ENCODE measurements at places on chromosomes 6 and 20.

GRCh38 chr6:123956492-123957139, 153.0 kb downstream of the NKAIN2 start:
- H3K36me3 ChIP-seq = no peaks in the 10 kb centered on the region
- no peak overlapping the region for H3K4me3 ChIP-seq
- no peaks in the 10 kb centered on the region for H3K27me3 ChIP-seq
- no peak for DNase-seq

- H3K27me3 ChIP-seq = no peaks in the 10 kb centered on the region
- H3K4me3 ChIP-seq = no peak overlapping the region
- DNase-seq = no peak
- H3K27ac ChIP-seq = no peak overlapping the region
Measured at GRCh38 chr6:147991961-147992360, 350.7 kb upstream of the SASH1 start.

DNA sequence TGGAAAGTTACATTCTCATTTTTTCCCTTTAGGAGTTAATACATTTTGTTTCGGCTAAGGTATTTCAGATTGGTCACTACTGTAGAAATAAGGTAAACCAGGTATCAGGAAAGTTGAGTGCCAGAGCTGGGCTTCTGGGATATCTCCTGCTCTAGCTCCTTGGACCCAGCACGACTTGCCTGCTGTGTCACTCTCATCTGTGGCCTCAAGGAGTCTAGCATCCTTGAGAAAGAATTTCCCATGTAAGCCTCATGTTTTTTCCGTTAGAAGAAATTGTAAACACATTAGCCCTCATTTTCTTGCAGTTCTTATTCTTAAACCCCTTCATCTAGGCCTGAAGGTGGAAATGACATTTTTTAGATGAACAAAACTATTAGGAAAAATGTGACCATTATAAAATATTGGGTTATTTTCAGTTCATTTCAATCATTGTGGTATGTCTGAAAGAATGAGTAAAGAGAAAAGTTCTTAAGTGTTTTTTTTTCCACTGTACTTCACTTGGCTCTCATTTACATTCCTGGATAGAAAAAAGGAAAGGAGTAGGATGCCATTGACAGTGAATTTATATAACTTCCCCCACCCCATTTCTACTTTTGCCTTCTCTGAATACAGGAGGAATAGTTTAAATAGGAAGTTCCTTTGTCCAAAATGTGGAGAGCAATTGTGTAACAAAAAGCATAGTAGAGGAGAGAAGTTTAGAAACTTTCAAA, 46.7 kb downstream of the CD2AP start:
- H3K27me3 ChIP-seq = no peaks in the 10 kb centered on the region
- H3K27ac ChIP-seq = no peak overlapping the region
- no peak for DNase-seq
- H3K4me1 ChIP-seq = no peaks in the 10 kb centered on the region

DNA sequence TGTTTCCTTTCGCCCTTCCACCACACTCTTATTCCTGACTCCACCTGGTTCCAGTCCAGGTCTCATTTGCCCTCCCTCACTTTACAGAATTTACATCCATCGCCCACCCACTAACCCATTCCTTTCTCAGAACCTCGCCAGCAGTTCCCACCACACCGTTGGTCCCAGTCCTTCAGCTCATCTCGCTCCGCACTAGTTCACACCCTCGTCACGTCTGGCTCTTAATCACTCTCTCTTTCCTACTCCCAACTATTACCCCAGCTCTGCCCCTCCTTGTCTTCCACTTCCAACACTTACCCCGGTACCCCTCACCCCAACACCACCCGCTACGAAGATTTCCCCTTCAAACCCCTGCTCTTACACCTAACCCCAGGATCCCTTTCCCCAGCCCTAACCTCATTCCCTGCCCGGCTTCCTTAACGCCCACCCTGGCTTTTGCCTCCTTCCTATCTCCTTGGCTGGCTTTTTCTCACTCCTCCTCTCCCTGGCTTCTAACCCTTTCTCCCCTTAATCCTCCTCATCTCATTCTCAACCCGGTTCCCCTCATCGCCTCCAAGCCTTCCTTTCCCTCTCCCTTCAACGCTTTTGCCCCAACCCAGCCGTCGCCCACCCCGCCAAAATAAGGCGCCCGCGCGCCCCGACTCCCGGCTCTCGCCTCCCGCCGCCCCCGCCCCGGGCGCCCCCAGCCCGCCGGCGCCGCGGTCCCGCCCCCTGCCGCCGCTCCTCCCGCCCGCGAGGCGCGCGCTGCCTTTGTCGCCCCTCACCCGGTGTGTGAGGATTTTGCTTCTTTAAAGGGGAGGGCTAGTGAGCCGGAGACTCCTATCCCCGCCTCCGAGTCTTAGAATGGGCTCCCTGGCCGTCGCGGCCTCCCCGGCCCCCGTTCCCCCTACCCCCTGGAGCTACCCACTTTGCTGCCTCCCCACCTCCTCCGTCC, 542 bp downstream of the USP49 start:
- no peaks in the 10 kb centered on the region for H3K27me3 ChIP-seq
- no peaks in the 10 kb centered on the region for H3K36me3 ChIP-seq
- peak overlapping the region; percentile 83 for H3K27ac ChIP-seq
- DNase-seq = no peak
- H3K4me3 ChIP-seq = peak overlapping the region; percentile 77
- no peaks in the 10 kb centered on the region for H3K4me1 ChIP-seq

GRCh38 chr20:23024701-23025100, 10.4 kb upstream of the SSTR4 start:
- no peak overlapping the region for H3K27ac ChIP-seq
- H3K4me1 ChIP-seq = no peaks in the 10 kb centered on the region
- H3K4me3 ChIP-seq = no peak overlapping the region
- no peak for DNase-seq
- no peaks in the 10 kb centered on the region for H3K36me3 ChIP-seq
- H3K27me3 ChIP-seq = no peaks in the 10 kb centered on the region

DNA sequence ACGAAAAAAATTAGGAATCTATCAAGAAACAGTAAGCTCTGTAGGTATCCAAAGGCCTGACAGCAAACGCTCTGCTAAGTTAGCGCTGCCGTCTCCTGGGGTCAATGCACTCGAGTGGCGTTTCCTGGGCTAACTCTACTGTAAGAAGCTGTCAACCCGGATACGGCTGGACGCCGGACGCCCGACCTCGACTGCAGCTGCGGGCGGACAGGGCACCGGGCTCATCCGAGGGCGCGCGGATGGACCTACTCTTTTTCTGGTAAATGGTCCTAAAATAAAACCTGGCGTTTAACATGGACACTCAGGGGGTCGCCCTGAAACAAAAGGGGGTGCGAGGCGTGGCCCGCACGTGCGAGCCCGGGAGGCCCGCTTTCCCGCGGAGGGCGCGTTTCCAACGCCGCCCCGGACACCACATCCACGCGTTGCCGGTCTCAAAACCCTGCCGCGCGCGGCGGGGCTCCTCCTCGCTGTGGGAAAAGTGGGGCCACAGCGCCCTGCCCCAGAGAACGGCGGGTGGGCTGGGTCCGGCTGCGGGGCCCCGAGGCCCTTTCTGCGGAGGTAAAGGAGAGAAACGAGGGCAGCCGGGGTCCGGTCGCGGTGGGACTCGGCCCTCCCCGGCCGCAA, 537 bp downstream of the TCP1 start:
- H3K4me1 ChIP-seq = peaks cover 19% of the 10 kb centered on the region
- H3K27me3 ChIP-seq = no peaks in the 10 kb centered on the region
- H3K36me3 ChIP-seq = no peaks in the 10 kb centered on the region
- H3K4me3 ChIP-seq = peak overlapping the region; percentile 92

- H3K36me3 ChIP-seq = no peaks in the 10 kb centered on the region
- H3K4me1 ChIP-seq = no peaks in the 10 kb centered on the region
- no peak overlapping the region for H3K27ac ChIP-seq
- H3K4me3 ChIP-seq = no peak overlapping the region
- no peak for DNase-seq
- H3K27me3 ChIP-seq = no peaks in the 10 kb centered on the region
Measured at GRCh38 chr20:23296841-23297701, 53.5 kb upstream of the NXT1 start.

DNA sequence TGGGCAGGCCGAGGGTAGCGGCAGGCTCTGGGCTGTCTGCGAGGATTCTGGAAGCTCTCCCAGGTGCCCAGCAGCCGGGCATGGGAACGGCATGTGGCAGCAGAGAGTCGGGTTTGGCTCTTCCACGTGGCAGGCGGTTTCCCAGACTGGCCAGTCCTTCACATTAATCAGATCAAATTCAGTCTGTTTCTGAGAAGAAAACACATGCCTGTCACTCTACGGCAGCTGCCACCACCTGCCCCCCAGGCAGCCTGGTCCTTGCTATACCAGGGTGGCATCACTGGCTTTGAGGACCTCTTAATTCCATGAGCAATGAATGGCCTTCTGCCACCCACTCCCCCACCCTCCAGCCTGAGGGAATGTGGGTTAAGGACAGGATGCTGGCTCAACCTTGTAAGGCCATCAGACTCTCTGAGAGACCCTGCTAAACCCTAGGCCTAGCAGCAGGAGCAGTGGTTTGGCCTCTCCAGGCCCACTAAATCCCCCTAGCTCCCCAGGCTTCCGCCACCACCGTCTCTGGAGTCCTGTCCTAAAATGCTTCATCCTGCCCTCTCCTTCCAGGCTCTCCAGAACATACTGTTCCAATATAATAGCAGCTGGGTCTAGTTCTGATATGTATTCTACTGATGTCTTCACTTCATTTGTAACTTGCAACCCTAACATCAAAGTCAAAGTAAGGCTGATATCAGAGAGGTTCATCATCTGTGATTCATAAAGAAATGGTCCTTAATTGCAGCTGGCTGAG, 47.8 kb downstream of the PLCG1 start:
- no peaks in the 10 kb centered on the region for H3K27me3 ChIP-seq
- no peak overlapping the region for H3K4me3 ChIP-seq
- no peak overlapping the region for H3K27ac ChIP-seq
- H3K4me1 ChIP-seq = no peaks in the 10 kb centered on the region

DNA sequence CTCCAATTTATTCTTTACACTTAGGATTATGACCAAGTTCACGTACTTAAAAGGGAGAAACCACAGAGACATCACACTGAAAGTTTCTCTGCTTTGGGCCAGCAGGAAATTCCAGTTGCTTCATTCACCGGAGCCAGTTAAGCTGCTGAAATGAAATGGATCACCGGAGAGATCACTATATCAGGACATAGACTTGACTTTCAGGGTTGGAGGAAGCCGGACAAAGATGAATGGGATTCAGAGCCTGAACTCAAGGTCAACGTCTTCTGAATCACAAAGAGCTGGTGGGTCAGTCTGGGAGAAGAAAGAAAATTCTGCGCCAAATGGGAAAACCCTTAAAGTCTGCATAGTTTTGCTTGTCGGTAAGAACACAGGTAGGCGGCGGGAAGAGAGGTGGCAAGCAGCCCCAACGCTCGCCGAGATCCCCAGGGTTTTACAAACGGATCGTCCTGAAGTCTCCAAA, 81.9 kb upstream of the CCDC28A start:
- no peaks in the 10 kb centered on the region for H3K4me1 ChIP-seq
- peak overlapping the region; percentile 86 for H3K27ac ChIP-seq
- H3K36me3 ChIP-seq = no peaks in the 10 kb centered on the region
- H3K4me3 ChIP-seq = peak overlapping the region; percentile 62
- no peak for DNase-seq
- no peaks in the 10 kb centered on the region for H3K27me3 ChIP-seq

DNA sequence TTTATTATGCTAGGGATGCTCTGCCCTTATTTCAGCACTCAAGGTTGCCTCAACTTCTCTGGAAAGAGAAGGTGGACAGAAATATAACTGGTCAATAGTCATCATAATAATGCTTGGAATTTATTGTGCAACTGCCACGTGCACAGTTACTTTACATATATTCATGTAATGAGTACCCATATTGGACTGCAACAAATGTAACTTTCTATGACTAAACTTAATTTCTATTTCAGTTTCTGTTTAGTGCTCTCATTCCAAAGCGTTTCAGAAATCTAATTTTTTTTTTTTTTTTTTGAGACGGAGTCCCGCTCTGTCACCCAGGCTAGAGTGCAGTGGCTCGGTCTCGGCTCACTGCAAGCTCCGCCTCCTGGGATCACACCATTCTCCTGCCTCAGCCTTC, 28.3 kb upstream of the CD83 start:
- no peaks in the 10 kb centered on the region for H3K4me1 ChIP-seq
- no peaks in the 10 kb centered on the region for H3K27me3 ChIP-seq
- H3K4me3 ChIP-seq = no peak overlapping the region
- no peak overlapping the region for H3K27ac ChIP-seq

GRCh38 chr20:34517114-34517505, 888 bp downstream of the DYNLRB1 start:
- H3K4me1 ChIP-seq = peaks cover 4% of the 10 kb centered on the region
- H3K4me3 ChIP-seq = peak overlapping the region; percentile 82
- DNase-seq = no peak

DNA sequence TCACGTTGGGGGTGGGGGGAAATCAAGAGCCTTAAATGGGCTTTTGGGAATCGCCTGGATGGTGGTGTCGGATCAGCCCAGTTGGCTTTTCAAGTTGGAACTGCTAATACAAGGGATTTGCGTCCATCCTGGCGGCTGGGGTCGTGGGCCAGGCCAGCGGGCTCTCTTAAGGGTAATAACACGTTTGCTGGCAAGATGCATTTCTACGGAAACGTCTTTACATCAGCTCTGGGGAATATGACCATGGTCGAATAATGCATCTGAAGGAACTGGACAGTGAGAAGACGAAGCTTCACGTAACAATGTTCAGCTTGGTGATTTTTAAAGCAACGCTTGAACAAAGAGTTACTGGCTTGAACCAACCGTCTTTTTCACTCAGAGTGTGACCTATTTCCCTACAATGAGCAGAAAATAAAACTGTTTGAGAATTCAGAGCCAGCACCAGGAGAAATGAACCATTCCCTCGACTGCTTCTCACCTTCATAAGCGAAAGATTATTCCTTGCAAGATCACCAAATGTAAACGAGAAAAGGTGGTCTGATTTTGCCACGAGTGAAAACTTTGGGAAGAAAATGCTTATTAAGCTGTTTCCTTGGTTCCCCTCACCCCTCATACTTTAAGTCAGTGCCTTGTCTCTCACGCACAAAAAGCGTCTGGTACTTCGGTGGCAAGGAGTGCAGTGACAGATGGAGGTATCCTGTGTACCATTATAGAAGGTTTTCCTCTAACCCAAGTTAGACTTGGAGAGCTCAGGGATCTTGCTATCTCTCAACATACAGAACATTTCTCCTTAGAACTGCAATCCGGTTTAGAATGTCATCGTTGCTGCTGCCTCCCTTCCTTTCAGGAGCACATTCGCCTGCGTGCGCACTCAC, 1.4 kb upstream of the MARCKS start:
- H3K27ac ChIP-seq = peak overlapping the region; percentile 98
- H3K4me3 ChIP-seq = peak overlapping the region; percentile 70
- no peak for DNase-seq

DNA sequence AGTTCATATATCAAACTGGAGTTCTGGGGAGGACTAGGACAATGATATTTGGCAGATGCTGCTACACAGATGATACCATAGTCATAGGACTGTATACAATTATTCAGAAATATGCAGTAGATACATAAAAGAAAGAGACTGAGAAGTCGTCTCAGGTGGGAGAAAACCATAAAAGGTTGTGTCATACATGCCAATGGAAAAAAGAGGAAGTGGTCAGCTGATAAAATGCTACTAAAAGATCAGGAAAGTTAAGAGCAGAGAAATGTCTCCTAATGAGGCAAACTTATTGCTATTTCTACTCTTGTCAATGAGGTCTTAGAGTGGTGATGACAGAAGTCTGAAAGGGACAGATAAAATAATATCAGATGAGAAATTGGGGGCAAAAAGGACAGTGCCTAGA, 407.6 kb downstream of the COL12A1 start:
- no peak overlapping the region for H3K4me3 ChIP-seq
- H3K27me3 ChIP-seq = no peaks in the 10 kb centered on the region
- H3K4me1 ChIP-seq = no peaks in the 10 kb centered on the region
- H3K27ac ChIP-seq = no peak overlapping the region
- H3K36me3 ChIP-seq = no peaks in the 10 kb centered on the region
